Adrenal gland (tissue), 19 donors: ENCODE measurements at places on chromosomes 3 and 15. TPM values are rescaled to one million over a fixed set of nuclear protein-coding genes. Genes with fewer than 3 reads are reported as not detected.
A peak's percentile ranks its signal among the peaks of the same experiment; 100 is the strongest.

DNA sequence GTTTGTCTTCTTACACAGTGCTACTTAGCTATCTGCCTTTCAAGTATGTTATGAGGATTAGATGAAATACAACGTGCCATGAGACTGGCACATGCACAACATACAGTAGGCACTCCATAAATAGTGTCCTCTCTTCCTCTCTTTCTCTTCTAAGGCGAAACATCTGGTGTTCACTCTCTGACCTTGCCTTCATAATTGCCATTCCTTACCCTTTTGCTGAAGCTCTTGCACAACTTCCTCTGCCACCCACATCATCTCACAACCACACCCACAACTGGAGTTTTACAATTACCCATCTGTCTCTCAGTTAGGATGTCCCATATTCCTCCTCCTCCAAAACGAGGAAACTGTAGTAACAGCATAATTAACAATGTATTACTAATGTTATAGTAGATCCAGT lies 26.4 kb upstream of the ACP3 start:
- H3K36me3 ChIP-seq: no peaks in the 10 kb centered on the region
- peaks cover 7% of the 10 kb centered on the region for H3K4me1 ChIP-seq
- no peak for DNase-seq
- no peaks in the 10 kb centered on the region for H3K27me3 ChIP-seq

DNA sequence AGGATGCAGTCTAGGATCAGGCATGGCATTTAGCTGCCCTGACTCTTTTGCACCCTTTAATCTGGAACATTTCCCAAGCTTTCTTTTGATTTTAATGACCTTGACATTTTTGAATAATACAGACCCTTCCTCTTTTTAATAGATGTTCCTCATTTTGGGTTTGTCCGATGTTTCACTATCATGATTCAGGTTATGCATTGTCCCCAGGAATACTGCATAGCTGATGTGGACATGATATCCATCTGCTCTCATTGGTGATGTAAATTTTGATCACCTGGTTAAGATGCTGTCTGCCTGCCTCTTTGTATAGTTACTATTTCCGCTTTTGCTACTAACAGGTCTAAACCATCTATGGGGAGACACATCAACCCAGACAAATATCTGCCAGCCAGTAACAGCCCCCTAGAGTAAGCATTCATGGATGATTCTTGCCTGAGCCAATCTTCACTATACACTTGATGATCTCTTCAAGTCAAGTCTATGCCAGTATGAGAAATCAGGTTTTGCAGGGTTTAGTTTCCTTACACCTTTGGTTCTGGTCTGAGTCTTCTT lies 50.6 kb upstream of the ULK4 start:
- H3K4me1 ChIP-seq: peaks cover 9% of the 10 kb centered on the region
- no peaks in the 10 kb centered on the region for H3K27me3 ChIP-seq
- no peak overlapping the region for H3K4me3 ChIP-seq
- no peak overlapping the region for H3K27ac ChIP-seq
- H3K36me3 ChIP-seq: no peaks in the 10 kb centered on the region

Gene KBTBD13
- not detected for total RNA-seq

- no peaks in the 10 kb centered on the region for H3K27me3 ChIP-seq
- H3K36me3 ChIP-seq: no peaks in the 10 kb centered on the region
- no peak overlapping the region for H3K4me3 ChIP-seq
- H3K27ac ChIP-seq: no peak overlapping the region
- no peaks in the 10 kb centered on the region for H3K4me1 ChIP-seq
- DNase-seq: no peak
These were observed 91.2 kb downstream of the EDEM1 start for GRCh38 chr3:5278666-5279065.

Gene GASK1A
- 2.9 TPM for total RNA-seq

- no peak overlapping the region for H3K27ac ChIP-seq
- no peak overlapping the region for H3K4me3 ChIP-seq
- no peak for DNase-seq
- no peaks in the 10 kb centered on the region for H3K4me1 ChIP-seq
- H3K27me3 ChIP-seq: no peaks in the 10 kb centered on the region
These were observed 184.0 kb downstream of the BCHE start for GRCh38 chr3:165653130-165653778.

Gene MORF4L1
- total RNA-seq: 379 TPM

Gene KLF13
- total RNA-seq: 23.5 TPM

DNA sequence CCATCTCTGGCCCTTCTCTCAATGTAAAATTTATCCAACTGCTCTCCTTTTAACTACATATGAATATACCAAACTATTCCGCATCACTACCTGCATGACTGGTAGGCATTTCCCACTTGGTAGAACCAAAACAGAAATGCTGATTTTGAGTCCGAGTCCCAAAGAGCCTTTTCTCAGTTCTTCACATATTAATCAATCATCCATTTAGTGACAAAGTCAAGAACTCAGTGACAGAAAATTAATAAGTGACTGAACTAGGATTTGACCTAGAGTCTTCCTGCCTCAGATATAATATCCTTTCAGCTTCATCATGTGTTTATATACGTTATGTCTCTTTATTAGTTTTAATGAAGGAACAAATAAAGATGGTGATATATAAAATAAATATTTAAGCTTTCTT lies 700.6 kb upstream of the GOLIM4 start:
- H3K27ac ChIP-seq: no peak overlapping the region
- H3K4me3 ChIP-seq: no peak overlapping the region
- H3K4me1 ChIP-seq: no peaks in the 10 kb centered on the region
- H3K36me3 ChIP-seq: no peaks in the 10 kb centered on the region

- H3K27me3 ChIP-seq: no peaks in the 10 kb centered on the region
- no peak for DNase-seq
- no peaks in the 10 kb centered on the region for H3K36me3 ChIP-seq
These were observed 276.1 kb downstream of the AGBL1 start for GRCh38 chr15:86355801-86356200.

- no peaks in the 10 kb centered on the region for H3K27me3 ChIP-seq
- DNase-seq: no peak
- no peak overlapping the region for H3K27ac ChIP-seq
- no peaks in the 10 kb centered on the region for H3K4me1 ChIP-seq
These were observed 157.6 kb downstream of the OR4M2 start for GRCh38 chr15:22237891-22238275.

Gene TGM4
- total RNA-seq: not detected

Gene COL6A5
- total RNA-seq: not detected

Gene TRIM69
- total RNA-seq: 15.1 TPM

DNA sequence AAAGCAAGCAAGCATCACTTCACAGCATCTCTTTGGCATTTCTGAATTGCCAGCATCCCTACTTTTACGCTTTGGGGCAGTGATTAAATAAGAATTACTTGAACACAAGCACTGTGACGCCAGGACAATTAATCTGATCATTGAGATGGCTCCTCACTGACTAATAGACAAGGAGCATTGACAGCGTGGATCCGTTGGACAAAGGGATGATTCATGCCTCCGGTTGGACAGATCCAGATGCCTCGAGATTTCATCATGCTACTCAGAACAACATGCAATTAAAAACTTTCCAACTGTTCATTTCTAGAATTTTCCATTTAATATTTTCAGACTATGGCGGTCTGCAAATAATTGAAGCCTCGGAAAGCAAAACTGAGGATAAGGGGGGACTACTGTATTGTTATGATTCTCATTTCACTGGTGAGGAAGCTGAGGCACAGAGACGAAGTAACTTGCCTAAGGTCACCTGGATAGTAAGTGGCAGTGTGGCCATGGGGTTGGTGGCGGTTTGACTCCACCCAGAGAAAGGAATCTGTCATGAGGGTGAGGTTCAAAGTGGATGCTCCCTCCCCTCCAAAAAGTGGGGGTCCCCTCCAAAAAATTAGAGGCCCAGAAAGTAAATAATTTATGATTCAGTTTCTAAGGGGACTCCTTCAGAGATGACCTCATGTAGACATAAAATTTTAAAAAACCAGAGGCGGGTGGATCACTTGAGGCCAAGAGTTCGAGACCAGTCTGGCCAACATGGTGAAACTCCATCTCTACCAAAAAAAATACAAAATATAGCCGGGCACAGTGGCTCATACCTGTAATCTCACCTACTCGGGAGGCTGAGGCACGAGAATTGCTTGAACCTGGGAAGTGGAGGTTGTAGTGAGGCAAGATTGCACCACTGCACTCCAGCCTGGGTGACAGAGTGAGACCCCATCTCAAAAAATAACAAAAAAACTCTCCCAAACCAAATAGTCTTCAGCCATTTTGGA lies 12.3 kb upstream of the PGPEP1L start:
- H3K27ac ChIP-seq: no peak overlapping the region
- H3K4me3 ChIP-seq: no peak overlapping the region
- H3K27me3 ChIP-seq: no peaks in the 10 kb centered on the region
- no peaks in the 10 kb centered on the region for H3K4me1 ChIP-seq
- DNase-seq: no peak

DNA sequence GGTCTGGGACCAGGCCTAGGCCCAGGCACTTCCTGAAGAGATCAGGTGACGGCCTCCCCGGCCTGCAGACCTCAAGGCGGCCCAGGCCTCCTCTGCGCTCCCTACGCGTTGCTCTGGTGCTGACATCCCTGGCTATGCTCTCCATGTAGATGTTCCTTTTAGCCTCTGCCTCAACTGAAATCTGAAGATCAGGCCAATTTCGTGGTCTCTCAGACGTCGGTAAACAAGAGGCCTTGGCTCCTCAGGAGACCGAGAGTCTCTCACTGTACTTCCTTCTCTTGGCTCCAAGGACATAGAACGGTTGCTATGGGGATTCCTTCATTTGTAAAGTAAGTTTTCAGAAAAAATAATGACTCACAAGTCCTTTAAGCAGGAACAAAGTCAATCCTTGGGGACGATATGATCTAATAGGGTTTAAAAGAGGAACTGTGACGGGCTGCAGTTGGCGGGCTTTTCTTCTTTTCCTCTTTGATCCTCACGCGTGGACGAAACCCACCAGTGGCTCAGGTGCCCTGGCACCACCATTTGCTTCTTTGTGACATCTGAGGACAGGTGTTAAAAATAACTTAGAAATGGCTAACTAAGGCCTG lies 55.6 kb upstream of the CGNL1 start:
- H3K27me3 ChIP-seq: no peaks in the 10 kb centered on the region
- no peak overlapping the region for H3K27ac ChIP-seq
- H3K36me3 ChIP-seq: no peaks in the 10 kb centered on the region
- H3K4me1 ChIP-seq: peaks cover 19% of the 10 kb centered on the region
- DNase-seq: peak; percentile 41
- H3K4me3 ChIP-seq: no peak overlapping the region

- H3K27me3 ChIP-seq: no peaks in the 10 kb centered on the region
- no peak overlapping the region for H3K27ac ChIP-seq
- no peaks in the 10 kb centered on the region for H3K4me1 ChIP-seq
- no peak overlapping the region for H3K4me3 ChIP-seq
These were observed 79.0 kb upstream of the RARB start for GRCh38 chr3:25349095-25349494.

GRCh38 chr3:67529337-67529736 lies 125.1 kb downstream of the SUCLG2 start:
- no peaks in the 10 kb centered on the region for H3K4me1 ChIP-seq
- H3K36me3 ChIP-seq: no peaks in the 10 kb centered on the region
- H3K27me3 ChIP-seq: no peaks in the 10 kb centered on the region
- DNase-seq: no peak

DNA sequence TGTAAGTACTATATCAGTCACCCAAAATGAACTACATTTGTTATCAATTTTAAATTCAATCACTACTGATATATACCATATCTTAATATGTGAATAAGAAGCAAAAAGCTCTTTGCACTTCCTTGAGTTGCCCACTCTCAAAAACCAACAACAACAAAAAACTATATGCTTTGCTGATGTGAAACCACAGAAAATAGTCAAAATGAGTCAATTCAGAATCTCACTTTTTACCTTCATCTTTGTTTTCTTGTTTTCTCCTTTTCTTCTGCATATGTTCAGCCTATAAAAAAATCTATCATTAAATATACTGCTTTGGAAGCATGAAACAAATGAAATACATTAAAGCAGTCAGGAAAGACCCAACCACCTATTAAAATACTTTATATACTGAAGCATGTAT lies 80.7 kb downstream of the UBR1 start:
- H3K4me1 ChIP-seq: no peaks in the 10 kb centered on the region
- no peaks in the 10 kb centered on the region for H3K27me3 ChIP-seq
- no peak overlapping the region for H3K27ac ChIP-seq
- peaks cover 66% of the 10 kb centered on the region for H3K36me3 ChIP-seq
- DNase-seq: no peak

DNA sequence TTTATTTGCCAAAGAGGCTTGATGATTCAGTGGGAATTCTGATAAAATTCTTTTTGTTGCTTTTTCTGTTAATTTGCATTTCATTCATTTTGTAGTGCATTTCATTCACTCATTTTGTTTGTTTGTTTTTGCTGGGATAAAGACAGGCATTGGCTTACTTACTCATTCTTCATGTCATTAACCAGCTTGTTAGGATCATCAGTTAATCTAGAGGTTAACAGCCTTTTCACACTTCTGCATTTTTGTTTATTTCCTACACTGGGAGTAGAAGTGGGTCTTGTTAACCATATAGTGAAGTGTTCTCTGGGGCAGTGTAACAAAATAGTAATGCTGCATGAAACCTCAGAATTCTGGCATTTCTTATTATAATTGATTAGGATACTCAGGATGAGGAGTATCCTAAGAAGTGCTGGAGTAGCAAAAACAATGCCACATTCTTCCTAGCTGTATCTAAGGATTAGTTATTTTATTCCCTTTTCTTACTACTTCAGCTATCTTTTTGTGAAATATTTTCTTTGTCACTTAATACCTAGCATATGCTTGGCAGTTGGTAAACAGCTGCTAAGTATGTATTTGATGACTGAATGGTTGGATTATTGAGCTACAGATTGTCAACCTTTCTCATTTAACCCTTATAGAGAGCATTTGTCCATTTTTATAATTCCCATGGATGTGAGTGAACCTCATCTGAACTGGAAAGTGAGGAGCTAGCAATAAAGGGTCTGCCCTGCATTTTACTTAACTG lies 135.7 kb upstream of the LRRFIP2 start:
- H3K27ac ChIP-seq: no peak overlapping the region
- DNase-seq: no peak
- H3K4me1 ChIP-seq: peaks cover 4% of the 10 kb centered on the region
- peaks cover 5% of the 10 kb centered on the region for H3K36me3 ChIP-seq
